ENCODE measurements at places on chromosomes 1 and 21.

DNA sequence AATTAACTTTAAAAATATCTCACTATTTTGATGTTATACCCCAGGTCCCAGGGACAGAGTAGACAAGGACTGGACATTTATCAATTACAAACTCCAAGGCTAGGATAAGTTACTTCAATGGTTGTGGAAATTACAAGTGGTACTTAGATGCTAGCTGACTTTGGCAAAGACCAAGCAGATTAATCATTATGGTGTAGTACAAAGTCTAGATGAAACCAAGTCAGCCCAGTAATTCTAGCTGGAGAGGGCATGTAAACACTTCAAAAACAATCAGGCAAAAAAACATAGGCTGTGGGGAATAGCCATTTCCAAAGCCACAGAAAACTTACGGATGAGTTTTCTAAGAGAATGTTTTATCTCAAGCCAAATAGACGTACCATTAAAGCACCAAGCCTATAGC lies 124.5 kb downstream of the TSEN15 start:
- no peak for DNase-seq

DNA sequence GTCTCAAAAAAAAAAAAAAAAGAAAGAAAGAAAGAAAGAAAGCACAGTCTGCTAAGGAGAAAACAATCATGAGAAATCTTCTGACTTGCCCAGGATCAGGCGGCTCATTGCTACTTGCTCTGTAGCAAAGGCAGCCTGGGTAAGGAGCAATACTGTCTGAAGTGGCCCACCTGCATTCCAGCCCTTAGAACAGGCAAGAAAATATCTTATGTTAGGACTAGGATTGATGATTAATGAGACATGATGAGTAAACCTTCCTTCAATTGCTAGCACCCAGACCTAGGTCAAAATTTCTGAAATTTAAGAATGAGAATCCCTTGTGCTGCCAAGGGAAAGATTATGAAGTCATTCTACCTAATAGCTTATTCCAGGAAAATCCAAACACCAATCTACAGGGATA lies 140.8 kb downstream of the DSCAM start:
- DNase-seq, result no peak

GRCh38 chr1:17439250-17440073 lies at the start of gene RCC2:
Gene RCC2, minus strand, starts transcription at chr1:17439677. Its CDS starts 1,163 bp downstream, at chr1:17438514.
- DNase-seq, result peak; percentile 67

DNA sequence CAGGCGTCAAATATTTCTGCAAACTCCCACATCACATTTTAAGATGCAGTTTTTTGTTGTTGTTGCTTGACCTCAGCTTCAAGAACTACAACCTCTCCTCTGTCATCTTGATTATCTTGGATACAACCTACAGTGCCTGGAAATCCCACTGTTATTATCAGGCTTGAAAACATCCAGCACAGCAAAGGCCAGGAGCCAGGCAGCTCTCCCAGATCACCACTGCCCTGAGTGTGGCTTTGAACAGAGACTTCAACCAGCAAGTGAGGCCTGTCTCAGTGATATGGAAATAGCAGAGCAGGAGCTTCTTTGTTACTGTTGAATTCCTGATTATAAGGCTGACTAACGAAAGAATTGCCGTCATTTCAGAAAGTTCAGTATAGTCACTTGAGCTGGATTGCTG lies 28.5 kb downstream of the CCDC190 start:
- DNase-seq, result no peak

GRCh38 chr1:47998396-47998990 lies 1.3 kb upstream of the TRABD2B start:
- no peak for DNase-seq

GRCh38 chr1:1165485-1165884 lies 8.2 kb upstream of the TTLL10 start:
- no peak for DNase-seq

DNA sequence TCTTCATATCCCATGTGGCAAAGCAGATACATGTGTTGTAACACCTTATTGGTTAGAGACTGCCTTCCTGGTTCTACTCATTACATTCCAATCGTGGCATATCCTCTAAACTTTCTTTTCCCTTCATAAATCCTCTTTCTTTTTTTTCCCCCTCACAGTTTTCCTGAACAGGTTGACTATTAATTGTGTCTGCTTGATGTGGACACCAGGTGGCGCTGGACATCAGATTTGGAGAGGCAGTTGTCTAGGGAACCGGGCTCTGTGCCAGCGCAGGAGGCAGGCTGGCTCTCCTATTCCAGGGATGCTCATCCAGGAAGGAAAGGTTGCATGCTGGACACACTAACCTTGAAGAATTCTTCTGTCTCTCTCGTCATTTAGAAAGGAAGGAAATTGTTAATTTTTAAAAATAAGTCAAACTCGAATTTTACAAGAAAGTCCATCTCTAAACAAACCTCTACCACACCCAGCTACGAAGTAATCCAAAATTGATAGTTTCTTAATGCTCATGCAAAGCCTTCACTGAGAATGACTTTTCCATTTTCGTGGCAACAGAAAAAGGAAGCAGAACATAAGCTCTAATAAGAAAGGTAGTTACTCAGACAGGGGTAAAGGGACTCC lies 59.4 kb upstream of the ASB17 start:
- peak; percentile 34 for DNase-seq

GRCh38 chr1:56199956-56200355 lies 379.4 kb downstream of the PLPP3 start:
- DNase-seq, result no peak
